ENCODE measurements at places on chromosomes 1 and 21.
A peak's percentile ranks its signal among the peaks of the same experiment; 100 is the strongest.

DNA sequence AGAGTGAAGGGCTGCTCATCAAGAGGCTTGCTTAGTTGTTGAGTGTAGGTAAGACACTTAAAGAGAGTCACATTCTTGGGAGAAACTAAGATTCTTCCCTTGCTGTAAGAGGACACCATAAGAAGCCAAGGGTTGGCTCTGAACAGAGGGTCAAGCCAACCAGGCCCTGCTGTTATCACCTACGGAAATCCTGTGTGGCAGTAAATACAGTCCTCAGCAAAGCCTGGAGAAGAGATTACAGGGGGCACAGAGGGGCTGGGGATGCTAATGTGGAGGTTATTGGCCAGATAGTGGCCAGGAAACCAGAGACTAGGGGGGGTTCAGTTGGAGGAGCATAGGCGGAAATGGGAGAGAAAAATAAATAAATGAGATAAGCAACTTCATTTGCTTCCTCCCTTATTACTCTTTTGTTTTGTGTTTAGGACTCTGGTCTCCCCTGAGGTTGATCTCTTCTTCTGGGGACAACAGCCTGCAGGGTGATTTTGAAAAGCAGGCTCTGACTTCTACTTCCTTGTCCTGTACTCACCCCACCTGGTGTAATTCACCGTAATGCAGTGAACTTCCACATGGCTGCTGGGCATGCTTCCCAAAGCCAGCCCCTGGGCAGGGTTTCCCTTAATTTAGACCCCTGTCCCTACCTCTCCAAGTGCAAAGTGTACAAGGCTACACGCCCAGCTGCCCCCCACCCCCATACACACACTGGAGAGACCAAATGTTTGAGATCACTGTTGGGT lies 40.9 kb downstream of the MTARC1 start:
- DNase-seq: no peak

DNA sequence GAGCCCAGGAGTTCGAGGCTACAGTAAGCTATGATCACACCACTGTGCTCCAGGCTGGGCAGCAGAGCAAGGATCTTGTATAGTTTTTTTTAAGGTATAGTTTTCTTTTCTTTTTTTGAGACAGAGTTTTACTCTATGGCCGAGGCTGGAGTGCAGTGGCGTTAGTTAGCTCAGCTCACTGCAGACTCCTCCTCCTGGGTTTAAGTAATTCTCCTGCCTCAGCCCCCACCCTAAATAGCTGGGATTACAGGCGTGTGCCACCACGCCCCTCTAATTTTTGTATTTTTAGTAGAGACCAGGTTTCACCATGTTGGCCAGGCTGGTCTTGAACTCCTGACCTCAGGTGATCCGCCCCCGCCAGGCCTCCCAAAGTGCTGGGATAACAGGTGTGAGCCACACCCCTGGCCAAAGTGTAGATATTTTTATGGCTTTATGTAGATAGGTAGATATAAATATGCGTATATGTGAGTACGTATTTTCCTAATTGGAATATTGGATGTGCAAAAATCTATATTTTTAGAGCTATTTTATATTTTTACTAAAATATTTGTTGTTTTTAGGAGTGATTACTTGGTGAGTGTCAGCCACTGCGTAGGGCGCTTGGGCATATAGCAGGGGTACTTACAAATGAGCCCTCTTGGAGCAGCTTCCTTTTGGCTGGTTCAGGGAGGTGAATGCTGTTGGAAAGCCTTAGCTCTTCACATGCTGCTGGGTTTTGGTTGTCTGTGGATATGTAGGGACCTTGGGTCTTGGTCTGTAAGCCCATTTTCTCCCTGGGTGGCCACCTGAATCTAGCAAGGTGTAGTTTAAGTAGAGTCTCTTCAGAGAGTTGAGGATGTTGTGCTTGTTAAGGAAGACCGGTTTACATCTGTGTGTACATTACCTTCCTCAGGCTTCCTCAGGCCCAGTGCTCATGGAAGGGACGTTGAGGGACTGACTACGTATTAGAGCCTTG lies 9.5 kb downstream of the KDM4A start:
- DNase-seq: no peak

DNA sequence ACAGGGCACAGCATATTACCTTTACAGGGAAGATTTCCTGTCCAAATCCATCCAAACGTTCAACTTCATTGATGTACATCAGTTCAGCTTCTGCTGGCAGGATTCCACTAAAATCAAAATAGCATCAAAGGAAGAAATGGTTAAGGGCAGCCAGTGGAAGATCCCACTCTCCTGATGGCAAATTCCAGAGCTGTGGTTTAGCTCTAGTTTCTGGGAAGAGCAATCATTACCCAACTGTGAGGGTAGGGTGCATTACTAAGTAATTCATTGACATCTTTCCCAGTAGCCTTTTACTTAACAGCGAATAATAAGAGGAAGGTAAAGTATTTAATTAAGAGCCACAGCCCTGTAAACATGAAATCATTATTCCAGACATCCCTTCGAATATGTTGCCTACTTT lies 120.7 kb downstream of the SMYD2 start:
- DNase-seq: no peak

- DNase-seq: no peak
Observed at GRCh38 chr1:111911061-111911460, 78.4 kb downstream of the KCND3 start.

DNA sequence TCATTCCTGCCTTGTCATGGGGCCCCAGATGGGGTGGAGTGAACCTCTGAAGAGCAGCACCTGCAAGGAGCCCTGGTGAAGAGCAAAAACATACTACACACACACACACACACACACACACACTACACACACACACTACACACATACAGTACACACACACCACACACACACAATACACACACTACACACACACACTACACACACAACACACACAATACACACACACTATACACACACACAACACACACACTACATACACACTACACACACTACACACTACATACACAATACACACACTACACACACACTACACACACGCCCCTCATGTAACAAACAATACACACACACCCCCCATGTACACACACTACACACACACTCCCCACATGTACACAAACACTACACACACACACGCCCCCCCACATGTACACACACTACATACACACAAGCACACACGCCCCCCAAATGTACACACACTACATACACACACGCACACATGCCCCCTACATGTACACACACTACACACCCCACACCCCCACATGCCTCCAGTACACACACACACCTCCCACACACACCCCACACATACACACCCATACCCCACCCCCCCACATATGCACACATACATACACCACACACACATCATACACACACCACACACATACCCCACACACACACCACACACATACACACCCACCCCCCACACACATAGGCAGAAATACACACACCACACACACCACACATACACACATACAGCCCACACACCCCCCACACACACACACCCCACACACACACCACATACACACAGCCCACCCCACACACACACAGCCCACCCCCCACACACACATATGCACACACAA lies 9.3 kb downstream of the SLC2A5 start:
- no peak for DNase-seq

DNA sequence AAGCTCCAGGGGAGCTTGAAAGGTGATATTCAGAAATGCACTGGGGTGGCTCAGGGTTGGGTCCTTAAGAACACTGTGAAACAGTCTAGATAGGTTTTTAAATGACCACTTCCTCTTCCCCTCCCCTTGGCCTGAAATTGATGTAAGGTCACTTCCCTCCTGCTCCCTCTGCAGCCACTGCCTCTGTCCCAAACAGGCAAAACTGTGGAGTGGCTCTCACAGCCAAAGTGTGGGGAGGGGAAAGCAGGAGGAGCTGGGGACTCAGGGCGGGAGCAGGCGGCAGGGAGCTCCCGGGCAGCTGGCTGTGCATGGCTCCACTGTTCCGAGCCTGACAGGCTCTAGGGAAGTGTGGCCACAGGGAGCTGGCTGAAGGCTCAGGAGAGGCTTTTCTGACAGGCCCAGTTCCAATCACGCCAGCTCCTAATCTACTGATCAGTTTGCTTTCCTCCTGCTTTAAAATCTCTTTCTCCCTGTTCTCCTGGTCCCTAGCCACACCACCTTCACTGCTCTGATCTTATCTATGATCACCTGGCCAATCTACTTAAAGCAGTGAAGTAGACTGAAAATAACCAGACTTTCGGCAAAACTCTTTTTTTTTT lies 5.1 kb upstream of the CSRP1 start:
- peak; percentile 67 for DNase-seq

- no peak for DNase-seq
Observed at GRCh38 chr1:177596485-177596884, 373.4 kb downstream of the SEC16B start.

- no peak for DNase-seq
Observed at GRCh38 chr1:195105281-195105680, 1503.0 kb downstream of the KCNT2 start.

DNA sequence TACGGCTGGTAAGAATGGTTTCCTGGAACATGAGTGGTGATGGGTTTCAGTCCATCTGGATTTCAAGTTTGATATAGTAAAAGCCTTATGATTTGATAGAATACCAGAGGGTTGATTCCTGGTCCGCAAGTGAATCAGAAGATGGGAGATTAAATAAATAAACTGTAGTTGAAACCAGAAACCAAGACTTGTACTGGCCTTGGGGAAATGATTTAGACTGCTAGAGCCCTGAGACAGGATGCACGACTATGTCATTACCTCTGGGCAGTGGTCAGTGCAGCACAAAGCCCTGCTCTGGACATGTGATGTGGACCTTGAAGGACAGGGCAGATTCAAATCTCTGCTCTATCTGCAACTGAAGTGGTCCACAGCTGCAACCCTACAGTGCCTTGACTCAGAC lies 15.6 kb upstream of the FMOD start:
- no peak for DNase-seq

DNA sequence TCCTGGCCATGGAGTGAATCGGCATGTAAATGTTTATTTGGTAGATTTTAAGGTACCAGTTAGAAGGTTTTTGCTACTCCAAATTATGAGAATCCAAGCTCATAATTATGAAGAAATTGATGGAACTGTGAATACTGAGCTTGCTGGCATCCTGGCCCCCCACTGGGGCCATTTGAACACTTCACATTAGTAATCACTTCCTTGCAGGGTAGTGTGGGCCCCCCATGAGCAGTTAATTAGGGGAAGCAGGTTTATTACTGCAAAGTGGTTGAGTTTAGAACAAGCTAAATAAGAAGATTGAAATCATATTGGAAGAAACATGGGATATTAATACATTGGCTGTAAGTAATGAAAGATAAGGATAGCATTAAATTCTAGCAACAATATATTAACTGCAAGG lies 86.7 kb downstream of the S1PR1 start:
- DNase-seq: no peak

DNA sequence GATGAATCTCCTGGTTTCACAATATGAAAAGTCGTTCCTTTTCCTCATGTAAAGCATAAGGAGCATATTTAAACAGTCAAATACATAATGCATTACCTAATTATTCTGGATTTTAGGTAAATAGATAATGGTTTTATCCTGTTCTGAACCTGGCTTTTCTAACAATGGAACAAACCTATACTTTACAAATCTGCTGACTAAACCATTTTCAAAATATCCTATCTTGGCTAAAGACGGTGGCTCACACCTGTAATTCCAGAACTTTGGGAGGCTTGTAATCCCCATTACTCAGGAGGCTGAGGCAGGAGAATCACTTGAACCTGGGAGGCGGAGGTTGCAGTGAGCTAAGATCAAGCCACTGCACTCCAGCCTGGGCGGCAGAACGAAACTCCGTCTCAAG lies 2.9 kb downstream of the SMIM12 start:
- no peak for DNase-seq

GRCh38 chr1:29393451-29393826 lies 157.1 kb downstream of the PTPRU start:
- DNase-seq: no peak

GRCh38 chr1:33706634-33707255 lies 157.1 kb upstream of the HMGB4 start:
- no peak for DNase-seq

- DNase-seq: peak; percentile 79
Observed at GRCh38 chr21:29298348-29299045, at the start of gene BACH1. TSS of gene BACH1 (plus strand) at chr21:29298922. CDS start at chr21:29321281, 22,359 bp downstream.

DNA sequence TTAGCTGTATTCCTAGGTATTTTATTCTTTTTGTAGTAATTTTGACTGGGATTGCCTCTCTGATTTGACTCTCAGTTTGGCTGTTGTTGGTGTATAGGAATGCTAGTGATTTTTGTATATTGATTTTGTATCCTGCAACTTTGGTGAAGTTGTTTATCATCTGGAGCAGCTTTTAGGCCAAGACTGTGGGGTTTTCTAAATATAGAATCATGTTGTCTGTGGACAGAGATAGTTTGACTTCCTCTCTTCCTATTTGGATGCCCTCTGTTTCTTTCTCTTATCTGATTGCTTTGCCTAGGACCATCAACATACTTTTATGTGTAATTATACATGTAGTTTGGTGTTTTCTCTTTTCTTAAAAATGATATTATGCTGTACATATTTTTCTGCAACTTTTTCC lies 27.2 kb downstream of the CD46 start:
- DNase-seq: no peak

DNA sequence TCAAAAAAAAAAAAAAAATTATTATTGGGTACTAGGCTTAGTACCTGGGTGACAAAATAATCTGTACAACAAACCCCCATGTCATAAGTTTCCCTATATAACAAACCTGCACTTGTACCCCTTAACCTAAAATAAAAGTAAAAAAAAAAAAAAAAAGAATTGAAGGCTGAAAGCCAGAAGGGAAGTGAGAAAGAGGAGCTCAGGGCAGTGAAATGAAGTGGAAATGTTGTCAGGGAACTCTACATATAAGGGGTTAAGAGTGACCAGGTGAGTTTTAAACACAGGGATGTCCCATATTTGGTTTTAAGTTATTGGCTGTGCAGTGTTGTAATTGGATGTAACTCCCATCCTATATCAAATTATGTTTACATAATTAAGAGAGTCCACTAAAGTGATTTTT lies 85.7 kb upstream of the ABCD3 start:
- no peak for DNase-seq

- DNase-seq: no peak
Observed at GRCh38 chr1:39076127-39076798, 50.1 kb downstream of the NDUFS5 start.

- no peak for DNase-seq
Observed at GRCh38 chr1:234605399-234605982, 4.5 kb downstream of the IRF2BP2 start.

DNA sequence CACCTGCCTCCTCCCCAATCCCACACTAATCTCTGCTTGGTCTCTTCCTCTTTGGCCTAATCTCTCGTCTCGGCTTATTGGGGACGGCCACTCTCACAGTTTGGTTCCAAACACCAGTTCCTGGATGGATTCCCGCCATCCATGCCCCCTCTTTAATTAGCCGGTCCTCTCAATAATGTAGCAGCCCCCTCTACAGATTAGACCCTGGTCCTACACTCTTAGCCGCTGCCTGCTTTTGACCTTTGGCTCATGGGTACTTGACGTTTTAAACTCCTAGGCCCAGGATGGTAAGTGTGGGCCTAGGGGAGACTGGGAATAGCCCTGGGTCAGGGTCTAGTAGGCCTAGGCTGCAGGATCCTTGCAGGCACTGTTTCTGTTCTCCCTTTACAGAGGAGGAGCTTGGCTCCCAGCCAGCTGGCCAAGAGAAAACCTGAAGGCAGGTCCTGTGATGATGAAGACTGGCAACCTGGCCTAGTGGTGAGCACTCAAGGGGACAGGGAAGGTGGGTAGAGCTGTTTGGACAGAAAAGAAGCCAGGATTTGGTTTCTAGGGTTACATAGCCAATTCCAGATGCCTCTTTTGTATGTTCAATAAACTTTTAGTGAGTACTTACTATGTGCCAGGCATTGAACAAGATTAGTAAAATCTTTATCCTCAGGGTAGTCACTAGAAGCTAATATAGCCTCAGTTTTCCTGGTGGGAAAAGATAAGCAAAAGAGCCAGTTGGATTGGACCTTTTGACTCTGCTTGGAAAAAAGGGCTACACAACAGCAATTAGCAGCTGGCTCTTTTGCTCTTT lies 758 bp downstream of the RAD54L start:
- DNase-seq: no peak
